Stimulated activated CD4-positive, alpha-beta T cell treated with anti-CD3 and anti-CD28 coated beads, Interleukin-1b, Interleukin-23, amount 100 ng/mL, for 1 hour (primary cell): ENCODE measurements at places on chromosomes 4 and X.

DNA sequence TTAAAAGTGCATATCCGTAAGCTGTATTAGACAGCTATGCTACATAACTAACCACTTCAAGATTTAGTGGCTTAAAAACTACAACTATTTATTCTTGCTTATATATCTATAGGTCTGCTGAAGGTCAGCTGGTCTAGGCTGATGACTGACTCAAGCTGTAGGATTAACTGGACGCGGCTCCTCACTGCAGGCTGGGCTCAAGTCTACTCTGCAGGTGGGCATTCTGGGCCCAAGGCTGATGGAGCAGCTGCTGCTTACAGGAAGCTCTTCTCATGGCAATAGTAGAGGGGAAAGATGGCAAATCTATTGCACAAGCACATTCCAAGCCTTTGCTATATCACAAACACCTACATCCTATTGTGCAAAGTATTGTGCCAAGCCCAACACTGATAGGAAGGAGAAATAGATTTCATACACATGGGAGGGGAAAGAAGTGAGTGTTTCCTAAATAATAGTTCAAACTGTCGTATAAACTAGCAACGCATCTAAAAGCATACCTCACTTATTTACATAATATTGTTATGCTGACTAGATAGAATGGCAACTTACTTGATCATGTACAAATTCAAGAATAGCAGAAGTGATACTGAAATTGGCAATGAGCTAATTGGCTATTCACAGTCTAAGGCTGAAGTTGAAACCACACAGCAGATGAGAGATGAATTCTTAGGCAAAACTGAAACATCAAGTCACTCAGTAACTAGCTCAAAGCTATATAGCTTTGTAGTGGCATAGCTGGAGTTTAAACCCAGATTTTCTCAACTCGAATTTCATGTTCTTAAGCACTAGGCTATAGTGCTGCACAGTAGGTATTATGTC is 263.8 kb downstream of the NKX6-1 start:
- no peak for DNase-seq

DNA sequence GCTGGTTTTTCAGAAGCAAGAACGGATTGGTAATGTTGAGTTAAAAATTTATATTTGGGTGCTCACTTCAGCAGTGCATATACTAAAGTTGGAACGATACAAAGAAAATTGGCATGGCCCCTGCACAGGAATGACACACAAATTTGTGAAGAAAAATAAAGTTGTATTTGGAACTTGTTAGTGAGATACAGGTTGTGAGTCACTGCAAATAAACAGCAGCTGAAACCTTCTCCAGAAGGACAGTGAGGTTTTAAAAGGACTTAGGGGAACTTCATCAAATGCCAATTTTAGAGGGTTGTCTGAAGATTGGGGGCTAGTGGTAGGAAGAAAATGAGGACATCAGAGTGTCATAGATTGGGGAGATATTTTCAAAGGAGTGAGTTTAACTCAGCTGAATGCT is 79.7 kb upstream of the ELOVL6 start:
- no peak for DNase-seq

DNA sequence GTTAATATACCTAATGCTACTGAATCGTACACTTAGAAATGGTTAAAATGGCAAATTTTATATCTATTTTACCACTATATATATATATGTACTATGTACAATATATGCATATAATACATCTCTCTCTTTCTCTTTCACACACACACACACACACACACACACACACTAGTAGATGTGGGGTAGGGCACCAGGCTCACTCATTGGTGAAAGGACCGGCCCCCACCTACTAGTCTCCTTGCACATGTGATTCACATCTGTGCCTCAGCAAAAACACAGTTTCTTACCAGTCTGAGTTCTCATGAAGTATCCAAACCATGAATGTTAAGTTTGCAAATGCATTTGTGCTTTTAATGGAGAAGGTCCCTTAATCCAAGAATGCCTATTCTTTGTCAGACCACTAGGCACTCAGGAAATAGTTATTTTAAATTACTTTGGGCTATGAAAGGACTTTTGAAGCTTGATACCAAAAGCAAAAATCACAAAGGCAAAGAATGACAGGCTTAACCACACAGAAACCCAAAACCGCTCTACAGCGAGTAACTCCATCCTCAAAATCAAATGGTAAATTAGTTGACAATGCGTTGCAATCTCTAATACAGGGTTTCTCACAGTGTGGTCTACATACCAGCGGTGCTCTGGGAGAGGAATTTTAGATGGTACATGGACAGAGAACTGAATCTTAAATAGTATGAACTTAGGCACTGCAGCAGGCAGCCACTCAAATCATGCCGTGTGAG is 5.8 kb downstream of the TSC22D3 start:
- no peak for DNase-seq

DNA sequence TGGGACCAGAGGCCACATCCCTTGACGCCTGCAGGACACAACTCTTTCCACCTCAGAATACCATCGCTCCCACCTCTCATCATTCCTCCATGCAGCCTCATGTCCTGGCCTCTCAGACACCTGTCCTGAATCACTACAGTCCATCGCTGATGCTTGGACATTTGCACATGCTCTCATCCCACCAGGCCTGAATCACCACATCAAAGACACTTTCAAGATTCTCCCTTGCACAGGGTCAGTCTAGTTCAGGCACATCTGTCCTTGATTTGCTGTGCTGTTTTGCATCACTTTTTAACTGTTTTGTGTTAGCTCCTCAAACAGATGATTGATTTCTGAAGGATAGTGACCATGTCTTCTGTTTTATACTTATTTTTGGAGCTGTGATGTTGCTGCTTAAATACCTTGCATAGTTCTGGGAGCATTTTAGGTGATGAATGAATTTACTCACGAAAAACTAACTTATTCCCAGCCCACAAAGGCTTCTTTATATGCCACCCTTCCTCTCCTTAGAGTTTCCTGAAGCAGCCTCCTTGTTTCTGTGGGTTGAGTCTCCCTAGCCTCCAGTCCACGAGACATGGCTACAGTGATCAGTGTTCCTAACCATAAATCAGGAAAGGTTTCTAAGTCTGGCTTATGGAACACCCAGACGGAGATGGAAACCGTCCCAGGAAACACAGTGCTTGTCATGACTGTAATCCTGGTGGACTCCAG is 2.6 kb downstream of the FAM114A1 start:
- DNase-seq, result no peak

GRCh38 chr4:147487616-147488015 is 6.7 kb downstream of the EDNRA start:
- DNase-seq, result no peak

GRCh38 chr4:105895583-105896460 is 551 bp downstream of the NPNT start:
- no peak for DNase-seq

DNA sequence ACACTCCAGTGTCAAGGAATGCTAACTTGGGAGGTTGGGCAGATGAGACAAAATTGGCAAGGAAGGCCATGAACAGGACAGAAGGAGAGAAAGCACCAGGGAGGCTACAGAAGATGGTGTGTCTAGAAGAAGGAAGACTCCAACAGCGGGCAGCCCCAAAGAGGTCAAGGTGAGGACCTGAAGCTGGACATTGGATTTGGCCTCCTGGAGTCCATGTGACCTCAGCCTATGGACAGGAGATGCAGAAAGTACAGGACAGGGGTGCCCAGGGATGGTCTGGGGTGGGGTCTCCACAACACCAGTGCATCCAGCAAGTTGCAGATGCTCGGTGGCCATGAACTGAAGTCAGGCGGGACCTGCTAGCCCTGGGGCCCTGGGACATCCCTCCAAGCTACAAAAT is 86.2 kb downstream of the JAKMIP1 start:
- no peak for DNase-seq

GRCh38 chr4:1241466-1241935 is 7.4 kb downstream of the CTBP1 start:
- no peak for DNase-seq

DNA sequence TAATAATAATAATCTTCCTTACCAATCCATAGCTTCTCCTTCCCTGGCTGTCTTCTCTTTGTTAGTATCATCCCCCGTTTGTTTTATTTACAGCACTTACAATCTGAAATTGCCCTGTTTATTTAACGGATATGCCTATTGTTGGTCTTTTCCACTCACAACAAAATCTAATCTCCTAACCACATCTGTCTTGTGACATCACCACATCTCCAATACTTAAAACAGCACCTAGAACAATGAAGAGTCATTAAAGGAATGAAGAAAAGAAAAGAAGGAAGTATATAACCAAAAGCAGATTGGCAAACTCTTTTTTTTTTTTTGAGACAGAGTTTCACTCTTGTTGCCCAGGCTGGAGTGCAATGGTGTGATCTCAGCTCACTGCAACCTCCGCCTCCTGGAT is 38.7 kb upstream of the JADE1 start:
- DNase-seq, result no peak

DNA sequence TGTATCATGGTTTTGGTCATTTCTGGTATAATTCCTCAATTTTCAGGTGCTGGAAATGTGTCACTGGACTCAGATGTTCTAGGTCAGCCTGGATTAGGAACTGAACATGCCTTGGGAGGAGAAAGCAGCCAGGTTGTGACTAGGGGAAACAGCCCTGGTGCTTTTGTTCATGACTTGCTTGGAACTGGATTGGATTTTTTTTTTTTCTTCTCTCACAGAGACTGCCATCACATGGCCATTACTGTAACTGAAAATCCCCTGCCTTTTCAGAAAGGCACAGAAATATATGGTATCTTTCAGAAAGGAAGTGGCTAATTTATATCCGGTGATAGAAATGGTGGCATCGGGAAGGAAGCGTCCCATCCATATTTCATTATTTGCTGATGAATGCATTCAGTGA is 34.6 kb downstream of the SEPTIN11 start:
- DNase-seq, result no peak

GRCh38 chrX:119693040-119693995 is at the start of gene SEPTIN6:
SEPTIN6 (minus strand) TSS chrX:119693168; CDS start chrX:119693105, 63 bp downstream.
- peak; percentile 58 for DNase-seq

- DNase-seq, result no peak
Observed at GRCh38 chrX:138001226-138001625, 435.3 kb downstream of the ZIC3 start.

DNA sequence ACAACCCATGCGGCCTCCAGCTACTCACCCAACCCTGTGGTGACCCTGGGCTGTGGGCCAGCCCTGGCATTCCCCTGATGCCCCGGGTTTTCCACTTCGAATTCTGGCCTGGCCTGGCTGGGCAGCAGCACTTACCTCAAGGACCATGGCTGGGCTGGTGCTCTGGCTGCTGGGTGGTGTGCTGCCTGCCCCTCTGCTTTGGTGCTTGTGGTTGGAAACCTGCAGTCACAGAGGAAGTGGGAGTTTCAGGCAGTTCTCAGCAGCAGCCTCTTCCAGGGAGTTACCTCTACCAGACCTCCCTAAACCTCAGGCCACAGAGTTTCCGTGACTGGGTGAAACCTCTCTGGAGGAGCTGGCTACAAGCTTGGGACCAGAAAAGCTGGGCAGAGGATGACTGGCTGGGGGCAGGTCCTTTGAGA is at the start of gene CXCR3:
Gene CXCR3, minus strand, starts transcription at position 209 of the 419 bp plus-strand sequence. Its CDS starts 62 bp downstream, at position 147.
- DNase-seq, result no peak

DNA sequence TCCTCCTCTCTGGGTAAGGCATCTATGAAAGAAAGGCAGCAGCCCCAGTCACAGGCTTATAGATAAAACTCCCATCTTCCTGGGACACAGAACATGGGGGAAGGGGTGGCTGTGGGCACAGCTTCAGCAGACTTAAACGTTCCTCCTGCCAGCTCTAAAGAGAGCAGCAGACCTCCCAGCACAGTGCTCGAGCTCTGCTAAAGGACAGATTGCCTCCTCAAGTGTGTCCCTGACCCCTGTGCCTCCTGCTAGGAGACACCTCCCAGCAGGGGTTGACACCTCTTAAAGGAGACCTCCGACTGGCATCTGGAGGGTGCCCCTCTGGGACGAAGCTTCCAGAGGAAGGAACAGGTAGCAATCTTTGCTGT is 89.9 kb downstream of the EFHC2 start:
- DNase-seq, result no peak

DNA sequence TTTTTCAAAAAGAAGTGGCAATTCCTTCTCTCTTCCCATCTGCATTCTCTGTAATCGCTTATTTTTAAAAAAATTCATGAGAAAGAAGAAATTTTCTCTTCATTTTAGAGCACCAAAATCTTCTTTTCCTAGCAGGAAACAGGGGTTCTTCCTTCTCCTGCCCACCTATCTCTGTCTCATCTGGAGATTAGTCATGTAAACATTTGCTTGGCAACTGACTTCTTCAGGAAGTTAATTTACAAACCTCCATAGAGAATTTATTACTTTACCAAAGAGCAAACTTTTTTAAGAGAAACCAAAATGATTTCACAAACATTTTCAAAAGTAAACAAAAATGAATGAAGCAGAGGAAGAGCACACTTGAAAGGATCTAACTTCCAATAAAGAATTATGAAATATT is 13.5 kb downstream of the TTC29 start:
- no peak for DNase-seq

DNA sequence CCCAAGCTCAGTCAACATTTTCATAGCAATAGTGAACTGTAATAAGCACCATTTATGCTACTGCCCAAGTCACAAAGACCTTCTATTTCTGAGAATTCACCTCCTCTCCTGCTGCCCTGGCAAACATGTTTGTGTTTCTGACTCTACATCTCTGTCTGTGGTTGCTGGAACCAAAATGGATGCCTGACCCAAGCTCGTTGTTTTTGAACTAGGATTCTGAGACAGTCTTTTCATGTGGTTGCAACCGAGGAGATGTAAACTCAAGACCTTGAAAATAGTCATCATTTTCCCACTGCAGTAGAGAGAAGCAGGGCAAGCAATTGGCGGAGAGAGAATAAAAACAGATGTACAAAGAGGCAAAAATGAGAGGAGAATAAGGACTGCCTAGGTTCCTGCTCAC is 160.2 kb downstream of the RAB28 start:
- no peak for DNase-seq

GRCh38 chrX:48833542-48834138 is 1.8 kb downstream of the PCSK1N start:
- DNase-seq, result no peak

- no peak for DNase-seq
Observed at GRCh38 chrX:142089193-142089592, 115.9 kb downstream of the MAGEC2 start.

- DNase-seq, result no peak
Observed at GRCh38 chr4:68831642-68832041, 15.8 kb downstream of the UGT2B10 start.

DNA sequence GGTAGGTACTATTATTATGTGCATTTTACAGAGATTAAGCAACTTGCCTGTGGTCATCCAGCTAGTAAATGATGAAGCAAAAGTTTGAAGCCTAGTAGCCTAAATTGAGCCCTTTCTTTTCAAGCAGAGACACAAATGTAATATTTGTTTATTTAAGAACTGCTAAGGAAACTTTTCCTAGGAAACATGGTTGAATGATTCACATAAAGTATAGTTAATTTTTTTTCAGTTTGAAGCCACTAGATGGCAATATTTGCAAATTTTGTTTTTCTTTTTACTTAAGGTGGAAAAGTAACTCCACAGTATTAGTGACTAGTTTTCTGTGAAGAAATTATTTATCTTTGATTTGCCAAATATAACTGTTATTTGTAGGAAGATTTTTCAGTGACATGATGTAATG is 52.8 kb upstream of the ANKRD17 start:
- no peak for DNase-seq

- DNase-seq, result no peak
Observed at GRCh38 chr4:16231570-16232245, 5.4 kb upstream of the TAPT1 start.
